ENCODE measurements at places on chromosomes 6 and 20.

DNA sequence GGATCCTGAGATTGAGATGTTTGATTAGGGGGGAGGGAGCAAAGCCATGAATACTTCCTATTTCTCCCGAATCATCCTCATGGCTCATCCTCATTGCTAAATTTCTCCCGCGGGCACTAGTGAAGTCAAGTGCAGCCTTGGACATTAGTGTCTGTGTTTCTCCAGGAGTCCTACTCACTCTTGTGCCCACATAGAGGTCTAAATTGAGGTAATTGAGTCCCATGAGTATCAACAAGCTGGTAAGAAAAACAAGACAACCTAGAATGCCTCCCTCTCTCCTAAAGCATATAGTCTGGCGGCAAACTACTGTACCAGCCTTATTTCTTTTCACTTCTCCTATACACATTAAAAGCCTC lies 420 bp downstream of the CENPQ start:
- no peak for DNase-seq

- no peak for DNase-seq
These were observed 118.0 kb downstream of the PCSK2 start for GRCh38 chr20:17344790-17345189.

DNA sequence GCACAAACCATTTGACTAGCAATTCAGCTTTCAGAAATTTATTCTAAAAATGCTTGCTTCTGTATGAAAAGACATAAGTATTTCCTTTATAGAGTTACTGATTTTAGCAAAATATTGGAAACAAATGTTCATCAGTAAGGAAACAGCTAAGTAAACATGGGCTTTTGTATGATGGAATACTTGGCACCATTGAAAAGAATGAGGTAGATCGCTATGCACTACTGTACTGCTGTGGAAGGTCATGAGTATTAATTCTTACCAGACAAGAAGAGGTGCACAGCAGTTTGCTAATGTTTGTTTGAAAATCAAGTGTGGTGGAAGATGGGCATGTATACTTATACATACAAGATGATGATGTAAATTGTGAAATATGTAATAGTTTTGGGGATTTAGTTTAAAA lies 73.0 kb downstream of the FARS2 start:
- DNase-seq: no peak

DNA sequence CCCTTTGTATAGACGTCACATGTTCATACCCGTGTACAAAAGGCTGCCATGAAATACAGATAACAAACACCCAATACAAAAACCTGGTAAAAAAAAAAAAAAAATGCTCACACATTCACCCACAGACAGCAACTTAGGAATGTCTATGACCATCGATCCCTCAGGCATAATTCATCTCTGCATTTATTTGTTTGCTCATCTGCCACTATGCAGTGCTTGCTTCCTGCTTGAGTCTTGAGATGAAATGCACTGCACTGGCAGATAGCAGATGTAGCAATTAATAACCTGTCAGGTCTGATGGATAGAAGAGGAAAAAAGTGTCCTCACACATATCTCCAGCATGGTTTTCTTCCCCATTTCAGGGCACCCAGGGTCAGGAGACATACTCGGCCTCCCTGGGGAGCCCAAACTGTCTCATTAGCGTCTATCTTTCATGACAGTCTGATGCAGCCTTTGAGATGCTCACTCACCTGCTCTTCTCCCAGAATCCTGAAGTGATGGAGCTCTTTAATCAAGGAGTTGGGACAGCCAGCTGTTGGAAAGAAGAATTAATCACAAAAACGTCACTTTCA lies 295.1 kb upstream of the AGPAT4 start:
- DNase-seq: no peak

- no peak for DNase-seq
These were observed 40.4 kb upstream of the EMILIN3 start for GRCh38 chr20:41406896-41407444.

DNA sequence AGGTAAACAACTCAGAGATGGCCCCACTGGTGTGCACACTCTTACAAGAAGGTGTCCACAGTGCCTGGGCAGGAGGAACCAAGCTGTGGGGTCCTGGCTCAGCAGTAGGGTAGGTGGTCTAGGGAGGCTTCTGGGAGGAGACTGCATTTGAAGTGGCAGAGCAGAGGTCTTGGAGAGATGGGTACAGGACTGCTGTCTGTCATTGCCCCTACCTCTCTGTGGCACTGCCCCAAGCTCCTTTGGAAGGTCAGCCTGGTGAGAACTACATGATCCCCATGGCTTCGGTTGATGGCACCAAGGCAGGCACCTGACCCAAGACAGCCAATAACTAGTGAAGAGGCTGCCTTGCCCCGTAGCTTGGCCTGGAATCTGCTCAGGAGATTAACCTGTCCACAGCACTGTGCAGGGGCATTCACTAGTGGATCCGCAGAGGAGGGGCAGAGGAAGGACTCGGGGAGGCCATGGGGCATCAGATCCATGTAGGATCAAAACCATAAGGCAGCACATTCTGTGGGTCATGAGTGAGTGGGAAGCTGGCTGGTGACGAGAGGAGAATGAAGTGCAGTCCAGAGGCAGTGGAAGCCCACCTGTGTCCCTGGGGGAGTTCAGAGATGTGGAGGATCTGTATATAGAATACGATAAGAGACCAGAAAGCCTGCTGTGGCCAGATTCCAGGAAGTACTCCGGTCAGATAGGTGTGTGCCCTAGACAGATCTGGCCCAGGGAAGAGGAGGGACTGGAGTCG lies 162.0 kb downstream of the GRM4 start:
- no peak for DNase-seq

DNA sequence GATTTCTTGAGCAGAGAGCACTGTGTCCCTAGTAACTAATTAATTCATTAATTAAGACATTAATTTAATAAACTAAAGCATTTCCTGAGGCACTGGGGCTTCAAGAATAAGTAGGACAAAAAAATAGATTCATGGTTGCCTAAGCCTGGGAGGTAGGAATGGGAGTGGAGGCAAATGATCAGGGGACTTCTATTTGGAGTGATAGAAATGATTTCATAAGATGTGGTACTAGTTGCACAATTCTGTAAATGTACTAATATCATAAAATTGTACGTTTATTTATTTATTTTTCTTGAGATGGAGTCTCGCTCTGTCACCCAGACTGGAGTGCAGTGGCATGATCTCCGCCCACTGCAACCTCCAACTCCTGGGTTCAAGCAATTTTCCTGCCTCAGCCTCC lies 287.2 kb downstream of the KHDC1L start:
- DNase-seq: no peak

GRCh38 chr6:109143191-109143590 lies 47.9 kb downstream of the CEP57L1 start:
- no peak for DNase-seq

DNA sequence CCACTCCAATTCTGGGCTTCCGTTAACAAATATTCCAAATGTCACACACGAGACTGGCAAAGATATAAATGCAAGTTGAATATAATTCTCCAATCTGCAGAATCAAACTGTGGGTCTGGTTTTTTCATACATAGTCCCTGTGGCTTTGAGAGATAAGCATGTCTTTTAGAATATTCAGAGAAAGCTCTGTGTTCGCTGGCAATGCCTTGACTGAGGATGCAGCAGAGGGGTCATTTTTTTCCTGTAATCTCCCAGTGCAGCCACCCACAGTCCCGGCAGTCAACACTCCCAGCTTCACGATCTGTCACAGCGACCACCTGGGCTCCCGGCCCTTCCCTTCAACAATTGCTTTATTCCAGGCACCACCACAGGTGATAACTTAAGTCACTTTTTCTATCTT lies 30.5 kb downstream of the MUC22 start:
- DNase-seq: no peak

DNA sequence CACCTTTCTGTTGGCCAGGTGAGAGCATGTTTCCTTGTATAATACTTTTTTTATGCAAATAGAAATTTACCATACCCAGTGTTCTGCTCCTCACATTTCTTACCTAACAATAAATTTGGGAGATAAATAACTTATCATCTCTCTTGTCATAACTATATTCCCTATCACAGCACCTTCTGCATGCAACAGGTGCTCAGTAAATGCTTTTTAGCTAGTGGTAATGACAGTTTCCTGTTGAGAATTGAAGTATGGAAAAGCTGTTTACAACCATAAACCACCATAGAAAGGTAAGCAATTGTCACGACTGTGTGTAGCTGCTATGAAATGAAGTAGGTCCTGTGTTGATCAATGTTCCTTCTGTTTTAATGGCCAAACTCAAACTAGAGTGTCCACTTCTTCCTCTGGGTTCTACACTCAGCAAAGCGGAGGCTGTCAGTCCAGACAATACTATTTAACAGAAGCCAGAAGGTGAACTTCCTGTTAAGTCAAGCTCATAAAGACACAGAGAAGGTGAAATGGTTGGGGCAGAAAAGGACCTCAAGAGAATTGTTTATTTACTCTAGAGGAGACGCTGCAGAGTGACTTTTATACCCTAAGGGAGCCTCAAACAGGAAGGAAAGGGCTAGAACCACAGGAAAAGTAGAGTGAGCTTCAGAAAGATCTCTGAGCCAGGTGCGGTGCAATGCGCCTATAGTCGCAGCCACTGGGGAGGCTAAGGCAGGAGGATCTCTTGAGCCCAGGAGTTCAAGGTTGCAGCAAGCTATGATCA lies 84.0 kb upstream of the SLC22A16 start:
- DNase-seq: no peak

GRCh38 chr6:57276946-57277345 lies 40.5 kb upstream of the PRIM2 start:
- no peak for DNase-seq

GRCh38 chr6:34645627-34646026 lies 50.9 kb downstream of the ILRUN start:
- no peak for DNase-seq

DNA sequence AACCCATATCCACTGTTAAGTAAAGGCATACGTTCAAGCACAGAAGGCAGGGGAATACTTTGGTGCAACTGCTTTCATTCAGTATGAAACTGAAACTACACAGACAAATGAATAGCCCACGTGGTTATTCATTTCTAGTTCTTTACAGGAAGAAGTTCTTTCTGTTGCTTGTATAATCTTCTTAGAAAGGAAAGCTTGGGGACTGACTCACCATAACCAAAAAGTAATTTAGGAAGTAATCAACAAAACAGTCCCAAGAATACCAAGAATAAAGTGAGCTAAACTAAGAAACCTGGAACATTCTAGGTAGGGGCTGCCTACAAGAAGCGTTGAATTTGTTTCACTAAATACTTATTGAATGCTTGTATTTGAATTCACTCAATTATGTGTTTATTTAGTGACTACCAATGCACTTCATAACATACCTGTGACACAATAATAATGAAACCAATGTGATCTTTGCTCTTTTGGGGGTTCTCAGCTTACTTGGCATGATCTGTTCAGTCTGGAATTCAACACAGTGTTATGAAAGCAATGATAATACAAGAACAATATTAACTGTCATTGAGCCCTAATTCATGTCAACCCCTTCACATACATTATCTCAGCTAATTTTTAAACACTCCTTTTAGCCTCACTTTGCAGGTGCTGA lies 25.1 kb upstream of the KIAA0408 start:
- no peak for DNase-seq

- DNase-seq: no peak
These were observed 4.2 kb upstream of the IRF4 start for GRCh38 chr6:387293-387741.

DNA sequence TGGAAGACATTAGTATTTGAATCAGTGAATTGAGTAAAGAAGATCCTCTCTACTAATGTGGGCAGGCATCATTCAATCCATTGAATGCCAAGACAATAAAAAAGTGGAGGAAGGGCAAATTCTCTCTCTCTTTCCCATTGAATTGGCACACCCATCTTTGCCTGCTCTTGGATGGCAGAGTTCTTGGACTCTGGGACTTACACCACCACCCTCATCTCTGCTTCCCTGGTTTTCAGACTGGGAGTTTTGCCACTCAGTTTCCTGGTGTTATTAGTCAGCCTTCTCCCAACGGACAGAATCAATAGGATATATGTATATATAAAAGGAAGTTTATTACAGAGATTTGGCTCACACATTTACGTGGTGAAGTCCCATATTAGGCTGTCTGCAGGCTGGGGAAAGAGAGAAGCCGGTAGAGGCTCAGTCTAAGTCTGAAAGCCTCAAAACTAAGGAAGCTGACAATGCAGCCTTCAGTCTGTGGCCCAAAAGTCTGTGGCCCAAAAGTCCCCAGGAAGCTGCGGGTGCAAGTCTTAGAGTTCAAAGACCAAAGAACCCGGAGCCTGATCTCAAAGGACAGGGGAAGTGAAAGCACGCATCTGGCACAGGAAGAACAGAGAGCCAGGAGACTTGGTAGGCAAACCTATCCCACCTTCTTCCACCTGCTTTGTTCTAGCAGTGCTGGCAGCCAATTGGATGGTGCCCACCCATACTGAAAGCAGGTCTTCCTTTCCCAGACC lies 64.4 kb downstream of the SMPDL3A start:
- no peak for DNase-seq

GRCh38 chr6:2632976-2633584 lies 117.6 kb downstream of the MYLK4 start:
- DNase-seq: no peak

DNA sequence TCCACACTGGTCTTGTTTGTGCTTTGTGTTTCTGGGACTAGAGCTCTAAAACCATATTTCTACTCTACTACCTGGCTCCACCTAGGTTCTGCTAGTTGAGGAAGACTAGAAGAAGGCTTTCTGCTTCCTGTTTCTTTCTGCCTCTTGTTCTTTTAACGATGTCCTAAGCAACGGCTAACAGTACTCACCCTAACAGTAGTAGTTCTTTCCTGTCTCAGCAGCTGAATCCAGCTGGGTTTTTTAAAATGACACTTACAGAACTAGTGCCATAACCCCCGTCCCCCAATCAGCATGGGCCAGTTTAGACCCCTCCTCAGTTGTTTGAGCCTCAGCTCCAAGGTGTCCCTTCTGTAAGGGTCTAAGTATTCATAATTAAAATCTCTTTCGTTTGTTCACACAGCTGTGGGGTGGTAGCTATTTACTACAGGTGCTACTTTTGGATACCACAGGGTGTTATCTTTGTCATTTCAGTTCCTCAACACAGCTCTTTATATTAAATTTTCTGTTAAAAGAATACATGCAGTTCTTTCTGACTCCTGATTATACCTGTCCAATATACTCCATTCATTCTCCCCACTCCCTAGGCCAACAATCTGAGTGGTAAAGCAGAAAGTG lies 790.2 kb downstream of the DHX35 start:
- no peak for DNase-seq

- no peak for DNase-seq
These were observed 51.6 kb downstream of the CYP24A1 start for GRCh38 chr20:54122189-54122588.

- DNase-seq: no peak
These were observed 39.1 kb downstream of the VGLL2 start for GRCh38 chr6:117304446-117304845.

GRCh38 chr6:147251072-147251471 lies 46.9 kb downstream of the STXBP5 start:
- no peak for DNase-seq

DNA sequence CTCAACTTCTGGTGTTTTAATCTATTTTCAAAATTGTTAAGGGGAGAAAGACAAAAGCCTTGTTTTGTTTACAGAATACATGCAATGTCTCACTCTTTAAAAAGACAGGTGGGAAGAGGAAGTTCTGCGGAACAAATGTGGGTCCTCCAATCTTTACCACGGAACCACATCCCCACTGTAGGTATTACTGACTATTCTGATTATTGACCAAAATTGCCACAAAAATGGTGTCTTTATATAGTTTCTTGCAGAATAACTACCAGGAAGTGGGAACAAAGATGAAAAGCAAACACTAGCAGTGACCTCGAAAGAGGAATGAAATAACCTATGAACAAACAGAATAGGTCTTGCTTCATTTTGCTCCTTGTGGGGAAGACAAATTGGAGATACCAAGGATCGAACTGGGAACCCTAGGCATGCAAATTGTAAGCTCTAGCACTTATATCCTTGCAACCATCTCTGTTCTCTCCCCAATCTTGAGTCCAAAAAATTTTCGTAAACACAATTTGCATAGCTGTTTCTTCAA lies 106.7 kb downstream of the GPX5 start:
- DNase-seq: no peak
